ENCODE measurements at places on chromosomes 4 and X.
A peak's percentile ranks its signal among the peaks of the same experiment; 100 is the strongest.

- no peaks in the 10 kb centered on the region for H3K36me3 ChIP-seq
- H3K27ac ChIP-seq = no peak overlapping the region
- peaks cover 10% of the 10 kb centered on the region for H3K4me1 ChIP-seq
- DNase-seq = no peak
- no peaks in the 10 kb centered on the region for H3K27me3 ChIP-seq
Observed at GRCh38 chrX:136202889-136203288, 48.3 kb downstream of the MAP7D3 start.

DNA sequence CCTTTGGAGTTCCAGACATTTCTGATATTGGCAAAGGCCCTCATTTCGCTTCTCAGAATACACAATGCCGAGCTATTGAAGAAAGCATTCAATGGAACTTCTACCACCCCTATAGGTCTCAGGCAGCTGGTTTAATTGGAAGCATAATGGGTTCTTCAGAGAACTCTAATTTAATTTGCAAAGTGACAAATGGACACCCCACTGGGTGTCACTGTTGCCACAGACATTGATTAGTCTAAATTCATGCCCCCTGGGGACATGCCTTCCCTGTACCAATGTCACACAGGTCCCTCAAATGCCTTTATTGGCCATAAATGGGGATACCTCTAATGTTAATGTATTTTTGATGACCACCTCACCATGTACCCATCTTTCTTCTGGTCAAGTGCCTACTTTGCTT, 22.9 kb upstream of the TMEM255A start:
- no peaks in the 10 kb centered on the region for H3K27me3 ChIP-seq
- H3K4me3 ChIP-seq = no peak overlapping the region
- H3K27ac ChIP-seq = no peak overlapping the region
- no peak for DNase-seq
- H3K4me1 ChIP-seq = no peaks in the 10 kb centered on the region

GRCh38 chrX:103513067-103513466, 6.2 kb downstream of the RAB40A start:
- H3K4me3 ChIP-seq = no peak overlapping the region
- no peaks in the 10 kb centered on the region for H3K27me3 ChIP-seq
- no peaks in the 10 kb centered on the region for H3K4me1 ChIP-seq
- no peak for DNase-seq
- H3K27ac ChIP-seq = no peak overlapping the region

GRCh38 chr4:13548059-13548983, 4.0 kb upstream of the NKX3-2 start:
- H3K27me3 ChIP-seq = peaks cover 75% of the 10 kb centered on the region
- H3K4me3 ChIP-seq = peak overlapping the region; percentile 88
- no peaks in the 10 kb centered on the region for H3K36me3 ChIP-seq
- H3K27ac ChIP-seq = peak overlapping the region; percentile 70
- peaks cover 25% of the 10 kb centered on the region for H3K4me1 ChIP-seq

DNA sequence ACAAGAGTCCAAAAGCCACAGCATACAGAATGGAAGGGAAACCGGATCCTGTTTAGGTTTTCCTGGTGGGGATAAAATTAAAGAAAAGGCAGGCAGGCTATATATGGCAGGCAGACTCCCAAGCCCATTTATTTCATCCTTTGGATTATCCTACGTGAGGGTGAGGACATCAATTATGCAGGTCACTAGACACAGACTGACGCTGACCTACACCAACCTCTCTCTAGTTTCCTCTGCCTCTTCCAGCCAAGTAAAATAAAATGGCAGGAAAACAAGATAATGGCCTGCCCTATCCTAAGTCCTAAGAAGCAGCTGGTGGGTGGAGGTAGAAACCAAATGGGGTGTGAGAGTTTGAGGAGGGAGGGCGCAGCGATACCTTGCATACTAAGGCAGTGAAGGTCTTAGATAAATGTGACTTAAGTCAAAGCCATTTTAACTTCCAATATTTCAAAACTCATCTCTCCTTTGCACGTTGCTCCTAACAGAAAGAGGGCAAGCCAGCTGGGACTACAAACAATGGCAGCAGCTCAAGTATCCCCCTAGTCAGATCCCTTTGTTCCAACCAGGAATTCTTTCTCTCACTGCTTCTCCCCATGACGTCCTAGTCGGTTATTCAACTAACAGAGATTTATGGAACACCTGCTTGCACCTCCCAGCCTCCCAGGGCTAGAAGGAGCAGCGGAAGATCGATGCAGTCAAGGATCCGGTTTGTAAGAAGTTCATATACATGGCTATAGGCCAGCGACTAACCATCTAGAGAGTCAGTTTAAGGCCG, 72.8 kb downstream of the IRF2 start:
- peaks cover 27% of the 10 kb centered on the region for H3K4me1 ChIP-seq
- H3K36me3 ChIP-seq = peaks cover 41% of the 10 kb centered on the region
- H3K27ac ChIP-seq = peak overlapping the region; percentile 51
- DNase-seq = no peak
- no peaks in the 10 kb centered on the region for H3K27me3 ChIP-seq
- no peak overlapping the region for H3K4me3 ChIP-seq

DNA sequence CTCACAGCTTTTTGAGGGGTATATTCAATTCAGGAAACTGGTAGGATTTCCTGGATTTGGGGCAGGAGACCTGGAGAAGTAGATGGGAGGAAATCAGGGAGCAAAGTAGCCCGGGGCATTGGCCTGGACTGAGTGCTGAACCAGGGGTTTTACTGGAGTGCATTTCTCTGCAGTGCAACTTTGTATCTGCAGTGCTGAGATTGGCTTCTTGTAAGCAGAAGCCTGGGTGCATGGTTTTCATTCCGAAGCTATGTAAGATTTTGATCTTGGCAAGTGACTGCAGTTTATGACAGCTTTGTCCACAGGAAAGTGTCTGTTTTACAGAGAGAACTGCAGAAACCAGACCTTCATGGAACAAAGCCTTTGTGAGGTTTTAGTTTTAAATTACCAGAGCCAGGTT, 158.3 kb downstream of the SPCS3 start:
- H3K27me3 ChIP-seq = no peaks in the 10 kb centered on the region
- H3K36me3 ChIP-seq = no peaks in the 10 kb centered on the region
- no peak overlapping the region for H3K27ac ChIP-seq

- no peaks in the 10 kb centered on the region for H3K27me3 ChIP-seq
- no peak for DNase-seq
- peaks cover 24% of the 10 kb centered on the region for H3K4me1 ChIP-seq
- no peak overlapping the region for H3K4me3 ChIP-seq
- H3K27ac ChIP-seq = no peak overlapping the region
Observed at GRCh38 chr4:7256984-7257810, 64.9 kb downstream of the SORCS2 start.

DNA sequence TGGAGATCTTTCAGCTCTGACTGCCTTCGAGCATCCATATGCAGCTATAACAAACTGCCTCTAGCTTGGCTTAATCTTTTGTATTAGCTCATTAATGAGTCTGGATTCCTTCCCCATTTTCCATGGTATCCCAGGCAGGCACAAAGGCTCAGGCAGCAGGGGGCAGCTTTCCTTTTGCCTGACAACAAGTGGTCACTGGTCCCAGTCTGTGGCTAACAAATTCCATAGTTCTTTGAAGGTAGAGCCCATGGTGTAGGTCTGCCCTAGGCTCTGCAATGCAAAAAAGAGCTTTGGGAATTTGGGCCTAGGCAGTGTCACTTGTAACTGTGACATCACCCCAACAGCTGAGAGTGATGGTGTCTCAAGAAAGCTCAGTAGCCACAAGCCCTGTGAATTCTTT, 234.4 kb upstream of the GPC4 start:
- no peak overlapping the region for H3K4me3 ChIP-seq
- H3K27ac ChIP-seq = no peak overlapping the region
- H3K4me1 ChIP-seq = peaks cover 35% of the 10 kb centered on the region
- H3K27me3 ChIP-seq = no peaks in the 10 kb centered on the region
- DNase-seq = no peak
- H3K36me3 ChIP-seq = peaks cover 10% of the 10 kb centered on the region
